Ovary (tissue), 10 donors: ENCODE measurements at places on chromosomes 6 and 20.

GRCh38 chr20:18397030-18397429 is 69.8 kb downstream of the DZANK1 start:
- no peak for DNase-seq

DNA sequence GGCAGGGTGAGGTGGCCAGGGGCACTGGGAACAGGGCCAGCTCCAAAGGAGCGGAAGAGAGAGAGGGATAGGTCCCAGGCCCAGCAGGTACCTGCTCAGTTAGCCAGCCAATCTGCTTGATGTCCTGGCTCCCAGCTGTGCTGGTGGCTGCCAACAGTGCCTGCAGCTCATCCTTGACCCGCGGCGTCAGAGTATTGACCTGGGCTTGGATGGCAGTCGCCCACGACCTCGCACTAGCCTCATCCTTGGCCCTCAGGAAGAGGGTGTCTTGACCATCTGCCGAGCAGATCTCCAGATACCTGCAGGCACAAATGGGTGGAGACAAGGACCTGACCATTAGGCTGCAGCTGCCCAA is 11.1 kb upstream of the CDK5RAP1 start:
- DNase-seq: no peak

DNA sequence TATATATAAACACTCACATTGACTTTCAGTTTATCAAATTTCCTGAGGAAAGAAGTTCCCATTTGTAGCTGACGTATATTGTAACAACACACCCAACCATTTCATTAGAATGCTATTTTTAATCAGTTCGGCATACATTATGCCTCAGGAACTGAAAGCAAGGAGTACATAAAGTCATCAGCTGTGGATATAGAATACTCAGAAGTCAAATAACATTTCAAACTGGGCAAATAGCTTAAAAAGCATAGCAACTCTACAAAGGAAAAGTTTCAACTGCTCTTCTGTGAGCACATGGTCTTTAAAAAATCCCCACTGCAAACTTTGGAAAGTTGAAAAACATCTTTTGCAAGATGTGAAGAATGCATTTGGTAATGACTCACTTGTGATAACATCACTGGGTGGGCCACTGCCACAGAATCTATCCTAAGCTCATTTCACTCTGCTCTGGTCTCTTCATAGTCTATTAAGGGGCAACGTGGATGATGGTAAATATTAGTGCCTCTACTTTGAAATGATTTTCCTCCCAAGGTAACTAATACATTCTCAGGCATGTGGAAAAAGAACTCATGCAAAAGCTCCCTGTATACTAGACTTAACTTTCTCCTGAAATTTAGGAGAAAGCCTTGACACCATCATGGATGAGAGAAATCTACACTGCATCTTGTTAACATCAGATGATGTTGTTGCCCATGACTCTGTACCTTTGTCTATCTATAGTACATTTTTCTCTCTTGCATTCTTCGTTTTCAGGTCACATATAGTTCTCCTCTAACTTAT is 49.2 kb downstream of the FYN start:
- no peak for DNase-seq

DNA sequence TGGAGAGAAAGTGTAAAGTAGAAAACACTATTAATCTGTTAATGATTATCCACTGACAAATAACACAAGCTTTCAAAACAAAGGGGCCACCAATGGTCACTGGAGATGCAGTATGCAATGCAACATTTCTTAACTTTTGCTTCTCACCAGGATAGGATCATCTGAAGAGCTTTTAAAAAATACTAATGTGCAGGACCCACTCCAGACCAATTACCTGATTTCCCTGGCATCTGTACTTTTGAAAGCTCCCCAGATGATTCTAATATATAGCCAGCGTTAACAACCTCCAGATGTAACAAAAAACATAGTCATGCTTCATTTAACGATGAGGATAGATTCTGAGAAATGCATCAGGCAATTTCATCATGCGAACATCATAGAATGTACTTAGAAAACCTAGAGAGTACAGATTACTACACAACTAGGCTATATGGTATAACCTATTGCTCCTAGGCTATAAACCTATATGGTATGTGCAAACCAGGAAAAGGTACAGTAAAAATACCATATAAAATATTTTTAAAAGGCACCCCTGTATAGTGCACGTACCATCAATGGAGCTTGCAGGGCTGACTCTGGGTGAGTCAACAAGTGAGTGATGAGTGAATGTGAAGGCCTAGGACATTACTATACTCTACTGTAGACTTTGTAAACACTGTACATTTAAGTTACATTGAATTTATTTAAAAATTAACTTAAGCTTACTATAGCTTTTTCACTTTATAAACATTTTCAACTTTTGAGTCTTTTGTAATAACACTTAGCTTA is 69.2 kb downstream of the ATG5 start:
- DNase-seq: no peak

DNA sequence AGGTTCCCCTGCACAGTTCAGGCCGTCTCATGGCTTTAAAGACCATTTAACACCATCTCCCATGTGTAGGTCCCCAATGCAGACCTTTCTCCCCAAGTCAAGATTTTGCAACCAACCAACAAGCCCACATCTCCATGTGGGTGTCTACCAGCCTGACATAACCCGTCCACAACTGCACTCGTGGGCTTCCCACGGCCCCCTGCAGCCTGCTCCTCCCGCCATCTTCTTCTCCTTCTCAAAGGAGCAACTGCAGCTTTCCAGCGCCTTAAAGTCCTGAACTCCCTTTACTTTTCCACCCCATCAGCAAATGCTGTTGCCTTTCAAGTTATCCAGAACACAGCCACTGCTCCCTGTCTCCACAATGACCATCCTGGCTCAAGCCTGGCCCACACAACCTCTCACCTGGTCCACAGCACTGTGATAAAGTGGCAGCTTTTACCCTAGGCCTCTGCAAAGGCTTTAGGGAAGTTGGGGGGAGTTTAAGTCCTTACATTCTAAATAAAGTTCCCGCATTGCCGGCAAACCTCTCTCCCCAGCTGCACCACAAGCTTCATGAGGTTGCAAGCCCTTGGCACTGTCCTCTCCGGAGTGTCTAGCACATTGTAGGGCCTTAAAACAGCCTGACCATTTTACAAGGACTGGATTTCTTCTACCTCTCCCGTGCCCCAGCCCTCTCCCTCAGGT is 140.5 kb downstream of the PREX1 start:
- DNase-seq: no peak

GRCh38 chr6:82976179-82976578 is 89.5 kb downstream of the UBE3D start:
- DNase-seq: no peak

- no peak for DNase-seq
These were observed 104.9 kb downstream of the ASXL1 start for GRCh38 chr20:32462900-32463641.

DNA sequence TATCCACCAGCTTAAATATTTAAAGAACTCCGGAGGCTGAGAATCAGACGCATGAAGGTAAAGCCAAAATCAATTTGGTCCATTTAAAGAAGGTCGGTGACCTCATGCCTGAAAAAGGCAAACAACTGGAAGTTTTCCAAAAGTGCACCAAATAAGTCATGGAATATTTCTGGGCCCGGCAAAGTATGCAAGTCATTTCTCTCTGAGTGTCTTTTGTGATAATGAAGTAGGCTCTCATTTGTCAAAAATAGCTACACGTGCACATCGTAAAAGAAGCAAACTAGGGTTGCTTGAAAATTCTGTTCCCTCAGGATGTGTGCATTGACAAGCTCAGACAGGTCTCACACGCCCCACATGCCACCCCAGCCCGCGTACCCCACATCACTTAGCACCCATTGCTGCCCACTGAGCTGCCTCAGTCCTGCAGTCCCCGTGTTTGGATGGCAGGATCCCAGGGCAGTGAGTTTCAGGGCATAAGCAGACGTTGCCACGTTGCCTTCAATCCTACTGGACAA is 20.5 kb upstream of the PYGB start:
- no peak for DNase-seq

DNA sequence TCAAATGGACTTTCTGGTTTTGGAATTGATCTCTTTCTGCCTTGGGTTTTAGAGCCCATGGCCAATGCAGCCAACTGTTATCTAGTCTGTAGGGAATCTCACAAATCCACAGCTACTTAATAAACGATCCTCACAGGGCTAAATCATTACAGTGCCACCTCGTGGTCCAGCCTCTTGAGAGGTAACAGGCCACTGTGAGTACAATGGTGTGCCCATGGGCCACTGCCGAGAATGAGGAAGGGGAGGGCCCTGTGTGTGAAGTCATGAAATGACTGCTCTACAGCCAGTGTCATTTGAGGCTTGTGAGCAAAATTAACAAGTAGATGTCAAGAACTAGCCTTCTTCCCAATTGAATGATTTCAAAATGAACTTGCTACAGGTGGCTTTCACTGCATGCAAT is 54.3 kb upstream of the GMPR start:
- DNase-seq: no peak

DNA sequence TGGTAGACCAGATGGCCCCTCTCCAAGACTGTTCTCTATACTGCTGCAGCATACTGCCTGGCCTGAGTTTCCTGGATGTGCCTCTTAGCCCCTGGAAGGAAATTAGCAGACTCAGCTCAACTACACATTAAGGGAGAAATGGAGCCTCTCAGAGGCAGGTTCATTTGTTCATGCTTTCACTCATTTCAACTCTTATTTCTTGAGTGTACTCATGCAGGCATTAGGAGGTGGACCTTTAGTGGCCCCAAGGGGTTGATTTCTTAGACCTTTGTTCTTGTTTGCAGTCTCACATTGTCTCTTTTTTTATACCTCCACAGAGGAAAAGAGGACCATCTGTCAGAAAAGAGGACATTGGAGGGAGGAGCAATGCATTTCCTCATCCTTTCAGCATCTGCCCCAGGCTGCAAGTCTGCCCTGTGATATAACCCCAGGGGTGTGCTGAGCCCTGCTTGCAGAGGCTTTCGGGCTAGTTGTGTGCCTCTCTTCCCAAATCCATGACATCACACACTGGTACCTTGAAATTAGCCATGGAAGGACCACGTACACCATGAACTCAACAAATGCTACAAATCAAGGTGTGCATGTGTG is 456.2 kb downstream of the CD83 start:
- DNase-seq: no peak

DNA sequence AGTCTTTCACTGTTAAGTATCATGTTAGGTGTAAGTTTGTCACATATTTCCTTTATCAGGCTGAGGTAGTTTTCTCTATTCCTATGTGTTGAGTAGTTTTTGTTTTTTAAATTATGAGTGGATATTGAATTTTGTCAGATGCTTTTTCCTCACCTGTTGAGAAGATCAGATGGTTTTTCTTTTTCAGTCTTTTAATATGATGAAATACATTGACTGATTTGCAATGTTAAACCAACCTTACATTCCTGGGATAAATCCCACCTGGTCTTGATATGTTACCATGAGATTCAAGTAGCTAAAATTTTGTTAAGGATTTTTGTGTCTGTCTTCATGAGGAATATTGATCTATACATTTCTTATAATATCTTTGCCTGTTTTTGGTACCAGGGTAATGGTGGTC is 52.1 kb downstream of the FOXO3 start:
- DNase-seq: no peak

- DNase-seq: no peak
These were observed 76.7 kb upstream of the IYD start for GRCh38 chr6:150291968-150292710.

- DNase-seq: no peak
These were observed 187.6 kb downstream of the TMEM242 start for GRCh38 chr6:157135691-157136090.

- DNase-seq: no peak
These were observed 53.8 kb downstream of the PKIB start for GRCh38 chr6:122663981-122664380.

DNA sequence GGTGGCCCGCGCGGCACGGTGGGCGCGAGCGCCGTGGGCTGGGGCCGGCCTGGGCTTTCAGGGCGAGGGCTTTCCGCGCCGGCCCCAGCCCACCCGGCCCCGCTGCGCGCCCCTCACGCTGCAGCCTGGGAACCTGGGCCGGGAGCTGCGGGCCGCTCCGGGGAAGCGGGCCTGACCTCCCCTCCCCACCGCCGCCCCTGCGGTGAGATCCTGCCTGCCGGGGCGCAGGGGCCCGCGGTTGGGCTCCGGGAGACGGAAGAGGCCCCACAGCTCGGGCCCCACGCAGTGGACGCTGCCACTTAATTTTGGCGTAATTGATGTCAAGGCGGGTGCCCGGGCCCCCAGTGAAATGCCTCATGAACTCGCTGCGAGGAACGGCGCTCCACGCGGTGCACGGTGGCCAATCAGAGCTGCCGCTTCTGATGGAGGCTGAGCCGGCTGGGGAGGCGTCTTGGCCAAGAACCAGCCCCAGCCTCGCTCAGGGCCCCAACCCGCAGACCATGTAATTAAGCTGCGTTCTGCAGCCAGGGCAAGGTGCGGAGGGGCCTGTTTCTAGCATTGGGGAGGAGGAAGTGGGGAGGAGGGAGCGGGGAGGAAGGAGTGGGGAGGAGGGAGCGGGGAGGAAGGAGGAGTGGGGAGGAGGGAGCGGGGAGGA is 96.1 kb upstream of the BHLHE23 start:
- DNase-seq: no peak

- no peak for DNase-seq
These were observed 46.4 kb upstream of the CST5 start for GRCh38 chr20:23925789-23926525.

GRCh38 chr20:48722002-48722731 is 105.6 kb downstream of the PREX1 start:
- no peak for DNase-seq

DNA sequence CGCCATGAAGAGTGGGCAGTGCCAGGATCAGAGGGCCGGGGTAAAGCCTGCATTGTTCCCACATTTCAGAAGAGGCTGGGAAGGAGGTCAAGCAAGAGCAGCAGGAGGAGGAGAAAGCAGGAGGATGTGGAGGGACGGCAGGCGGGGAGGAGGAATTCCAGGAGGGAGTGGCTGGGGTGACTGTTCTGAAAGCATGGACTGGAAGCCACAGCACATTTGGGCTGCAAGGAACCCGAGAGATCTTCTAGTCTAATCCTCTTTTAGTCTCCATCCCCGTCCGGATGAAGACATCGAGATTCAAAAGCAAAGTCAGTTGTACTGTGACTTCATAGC is 76.9 kb downstream of the FAM50B start:
- DNase-seq: no peak

DNA sequence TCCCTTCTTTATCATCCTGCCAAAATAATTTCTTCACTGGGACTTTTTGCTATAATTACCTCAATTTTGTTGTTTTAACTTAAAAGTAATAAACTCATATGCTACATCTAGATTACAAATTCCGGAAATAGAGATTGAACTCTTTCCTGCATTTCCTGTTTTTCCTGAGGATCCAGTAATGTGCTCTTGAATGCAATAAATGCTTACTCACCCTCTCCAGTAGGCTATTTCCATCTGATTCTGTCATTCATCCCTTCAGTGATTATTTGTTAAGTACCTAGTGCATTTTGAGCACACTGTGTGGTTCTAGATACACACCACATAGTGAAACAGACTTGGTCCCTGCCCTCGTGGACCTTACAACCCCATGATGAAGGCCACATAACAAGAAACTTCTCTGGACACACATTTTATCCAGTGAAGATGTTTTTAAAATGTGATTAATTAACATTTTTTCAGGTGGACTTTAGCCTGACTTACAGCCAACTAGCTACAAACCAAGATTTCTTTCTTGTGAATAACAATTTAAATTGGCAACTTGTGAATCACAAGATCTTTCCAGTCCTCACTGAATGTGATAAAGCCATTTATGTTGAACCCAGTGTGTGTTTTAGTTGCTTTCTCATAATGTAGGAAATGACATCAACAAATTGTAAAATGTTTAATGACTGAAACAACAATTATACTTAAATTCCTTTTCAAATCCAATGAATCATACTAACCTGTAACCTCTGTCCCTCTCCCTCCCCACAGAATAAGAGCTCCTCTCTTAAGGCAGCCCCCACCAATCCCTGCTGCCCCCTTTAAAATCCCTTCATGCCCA is 272.3 kb downstream of the KHDC1L start:
- no peak for DNase-seq
